Dermis microvascular lymphatic vessel endothelial cell (primary cell): ENCODE measurements at places on chromosomes 5 and 9. TPM values are rescaled to one million over a fixed set of nuclear protein-coding genes. Genes with fewer than 3 reads are reported as not detected.

GRCh38 chr5:113195771-113196170 lies 219.2 kb downstream of the DCP2 start:
- no peak for DNase-seq

GRCh38 chr5:117731446-117731845 lies 1156.8 kb upstream of the SEMA6A start:
- no peak for DNase-seq

DNA sequence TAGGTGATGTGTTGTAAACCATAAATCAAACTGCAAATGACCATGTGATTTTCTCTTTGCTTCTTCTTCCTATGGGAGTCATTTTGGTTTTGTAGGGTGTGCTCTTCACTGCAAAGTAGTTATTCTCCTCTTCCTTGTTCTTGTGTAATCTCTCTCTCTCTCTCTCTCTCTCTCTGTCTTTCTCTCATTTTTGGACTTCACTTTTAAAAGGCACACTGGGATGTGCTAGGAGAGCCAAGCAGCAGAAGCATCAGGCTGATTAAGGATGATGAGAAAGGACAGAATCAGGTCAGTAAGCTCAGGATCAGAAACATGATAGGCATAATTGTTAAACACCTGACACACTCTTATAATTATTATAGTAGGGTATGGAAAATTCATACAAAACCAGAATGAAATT lies 505.3 kb upstream of the ZNF608 start:
- no peak for DNase-seq

Gene TRIM7
- total RNA-seq: 2.1 and 7.6 TPM in 2 replicates

- DNase-seq: no peak
Measured at GRCh38 chr5:332843-333242, 11.3 kb downstream of the AHRR start.

GRCh38 chr9:4904322-4905134 lies 80.5 kb upstream of the JAK2 start:
- peak; percentile 5 for DNase-seq

- no peak for DNase-seq
Measured at GRCh38 chr5:17367256-17367840, 130.7 kb upstream of the TAF11L2 start.

- no peak for DNase-seq
Measured at GRCh38 chr9:27784847-27785713, 211.8 kb upstream of the C9orf72 start.

- DNase-seq: no peak
Measured at GRCh38 chr5:53303105-53303504, 177.3 kb upstream of the FST start.
